ENCODE measurements at places on chromosomes 5 and 9.

DNA sequence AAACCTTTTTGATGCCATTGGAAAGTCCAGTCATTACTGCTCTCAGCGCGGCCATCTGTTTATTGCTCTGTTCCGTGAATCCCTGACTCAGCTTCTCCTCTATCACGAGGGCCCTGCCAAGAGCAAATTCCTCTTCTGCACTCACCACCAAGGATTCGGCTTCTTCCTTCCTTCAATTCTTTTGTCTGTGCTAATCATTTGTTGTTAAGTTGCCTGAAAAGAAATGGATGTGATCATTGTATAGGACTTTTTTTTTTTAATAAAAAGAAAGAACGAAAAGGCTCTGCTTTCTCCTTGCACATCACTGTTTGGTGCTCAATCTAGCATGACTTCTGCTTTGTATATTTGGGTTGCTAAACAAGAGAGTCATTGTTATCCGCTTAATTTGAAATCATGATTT lies 128.7 kb upstream of the PIK3R1 start:
- no peaks in the 10 kb centered on the region for H3K36me3 ChIP-seq
- H3K27me3 ChIP-seq: peaks cover 2% of the 10 kb centered on the region
- H3K4me3 ChIP-seq: no peak overlapping the region
- no peak overlapping the region for H3K27ac ChIP-seq

- H3K4me1 ChIP-seq: no peaks in the 10 kb centered on the region
- DNase-seq: no peak
- no peaks in the 10 kb centered on the region for H3K27me3 ChIP-seq
- H3K27ac ChIP-seq: no peak overlapping the region
Observed at GRCh38 chr5:27463446-27464149, 425.2 kb upstream of the CDH9 start.

- H3K4me1 ChIP-seq: peaks cover 96% of the 10 kb centered on the region
- no peaks in the 10 kb centered on the region for H3K27me3 ChIP-seq
- no peak for DNase-seq
- peaks cover 6% of the 10 kb centered on the region for H3K36me3 ChIP-seq
Observed at GRCh38 chr5:119339965-119340364, 15.9 kb upstream of the TNFAIP8 start.

DNA sequence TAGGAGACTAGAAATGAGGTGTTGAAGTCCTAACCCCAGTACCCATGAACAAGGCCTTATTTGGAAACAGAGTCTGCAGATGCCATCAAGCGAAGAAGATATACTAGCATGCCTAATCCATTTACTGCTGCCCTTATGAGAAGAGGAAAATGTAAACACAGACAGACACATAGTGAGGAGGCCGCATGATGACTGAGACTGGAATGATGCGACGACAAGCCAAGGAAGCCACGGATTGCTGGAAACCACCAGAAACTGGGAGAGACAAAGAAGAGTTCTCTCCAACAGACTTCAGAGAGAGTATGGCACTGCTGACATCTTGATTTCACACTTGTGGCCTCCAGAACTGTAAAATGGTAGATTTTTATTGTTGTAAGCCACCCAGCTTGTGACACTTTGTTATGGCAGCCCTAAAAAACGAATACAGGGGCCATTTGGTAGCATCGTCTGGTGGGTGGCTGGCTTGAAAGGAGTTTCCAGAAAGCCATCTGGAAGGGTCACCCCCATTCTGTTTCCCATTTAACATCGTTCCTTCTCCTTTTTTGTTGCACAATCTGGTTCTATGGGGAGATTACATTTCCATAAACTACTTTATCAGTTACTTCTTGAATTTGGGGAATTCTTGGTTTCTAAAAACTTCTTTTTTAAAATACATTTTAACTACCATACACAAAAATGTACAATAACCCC lies 193.1 kb downstream of the HSD17B3 start:
- peaks cover 9% of the 10 kb centered on the region for H3K27me3 ChIP-seq
- no peak overlapping the region for H3K4me3 ChIP-seq
- H3K4me1 ChIP-seq: no peaks in the 10 kb centered on the region
- DNase-seq: no peak
- H3K36me3 ChIP-seq: no peaks in the 10 kb centered on the region

DNA sequence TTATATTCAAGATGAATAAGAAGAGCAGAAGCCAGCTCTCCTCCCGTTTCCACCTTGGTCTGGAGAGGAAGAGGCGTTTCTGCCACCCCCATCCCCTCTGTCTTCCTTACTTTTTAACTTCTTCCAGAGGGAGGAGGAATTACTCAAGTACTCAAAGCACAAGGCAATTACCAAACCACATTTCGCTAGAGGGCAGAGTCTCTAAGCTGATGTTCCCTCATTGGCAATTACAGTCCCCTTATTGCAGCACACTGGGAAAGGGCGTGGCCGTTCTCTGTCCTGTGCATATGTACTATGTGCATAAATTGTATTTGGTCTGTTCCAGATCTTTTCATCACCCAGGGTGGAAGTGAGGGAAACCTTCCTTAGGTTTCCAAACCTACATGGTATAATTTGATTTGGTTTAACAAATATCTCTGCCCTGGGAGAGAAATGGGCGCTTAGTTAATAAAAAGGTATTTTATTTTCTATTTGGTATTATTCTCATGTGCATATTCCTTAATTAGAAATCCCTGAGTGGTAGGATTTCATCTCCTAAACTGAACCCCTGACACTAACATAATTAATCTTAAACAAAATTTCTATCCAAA lies 29.8 kb upstream of the ALDOB start:
- H3K27me3 ChIP-seq: peaks cover 15% of the 10 kb centered on the region
- no peak for DNase-seq
- no peaks in the 10 kb centered on the region for H3K36me3 ChIP-seq
- H3K27ac ChIP-seq: no peak overlapping the region
- H3K4me3 ChIP-seq: no peak overlapping the region
- no peaks in the 10 kb centered on the region for H3K4me1 ChIP-seq

DNA sequence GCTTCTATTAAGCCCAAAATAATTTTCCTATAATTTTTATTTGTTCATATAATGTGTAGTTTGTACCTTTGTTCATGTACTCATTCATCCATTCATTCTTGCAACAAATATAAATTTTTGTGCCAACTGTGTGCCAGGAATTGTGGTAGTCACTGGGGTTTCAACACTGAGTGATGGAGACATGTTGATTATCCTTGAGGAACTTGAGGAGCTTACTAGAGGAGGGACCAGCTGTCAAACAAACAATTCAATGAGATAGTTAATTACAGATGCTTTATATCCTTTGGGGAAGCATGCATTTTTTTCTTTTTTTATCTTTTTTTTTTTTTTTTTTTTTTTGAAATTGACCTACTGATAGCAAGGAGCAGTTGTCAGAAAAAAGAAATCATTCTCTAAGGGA lies 324.8 kb downstream of the GABRG2 start:
- no peak for DNase-seq
- no peaks in the 10 kb centered on the region for H3K27me3 ChIP-seq
- H3K4me1 ChIP-seq: no peaks in the 10 kb centered on the region
- H3K36me3 ChIP-seq: no peaks in the 10 kb centered on the region
- H3K27ac ChIP-seq: no peak overlapping the region

- no peak for DNase-seq
- no peak overlapping the region for H3K27ac ChIP-seq
- H3K4me1 ChIP-seq: no peaks in the 10 kb centered on the region
Observed at GRCh38 chr9:16352791-16353401, 517.6 kb downstream of the BNC2 start.

GRCh38 chr5:126884269-126884819 lies 107.4 kb downstream of the LMNB1 start:
- DNase-seq: no peak
- H3K27ac ChIP-seq: no peak overlapping the region
- H3K36me3 ChIP-seq: peaks cover 9% of the 10 kb centered on the region
- no peaks in the 10 kb centered on the region for H3K27me3 ChIP-seq
- no peak overlapping the region for H3K4me3 ChIP-seq
- H3K4me1 ChIP-seq: no peaks in the 10 kb centered on the region

DNA sequence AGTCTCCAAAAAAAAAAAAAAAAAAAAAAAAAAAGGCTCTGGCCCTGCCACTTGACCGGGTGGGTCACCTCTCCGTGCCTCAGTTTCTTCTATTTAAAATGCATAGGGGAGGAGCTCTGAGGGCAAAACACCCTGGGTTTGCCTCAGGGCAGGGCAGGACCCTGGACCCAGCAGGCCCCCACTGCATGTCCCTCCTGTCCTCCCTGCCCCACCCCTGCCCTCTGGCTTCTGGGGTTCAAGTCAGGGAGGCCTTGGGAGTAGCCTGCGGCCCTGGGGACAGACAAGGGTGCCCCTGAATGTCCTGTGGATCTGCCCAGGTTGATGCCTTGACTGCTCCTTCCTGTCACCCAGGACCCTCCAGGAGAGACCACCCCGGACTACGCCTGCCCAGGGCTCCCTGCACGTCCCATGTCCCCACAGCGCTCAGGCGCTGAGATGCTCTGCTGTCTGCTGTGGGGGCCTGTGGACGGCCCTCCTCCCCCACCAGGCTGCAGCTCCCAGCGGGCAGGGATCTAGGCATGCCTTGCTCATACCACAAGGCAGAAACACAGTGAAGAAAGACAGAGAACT lies 35.4 kb downstream of the ADAMTS2 start:
- H3K4me3 ChIP-seq: no peak overlapping the region
- no peaks in the 10 kb centered on the region for H3K36me3 ChIP-seq
- no peak overlapping the region for H3K27ac ChIP-seq
- DNase-seq: no peak
- no peaks in the 10 kb centered on the region for H3K4me1 ChIP-seq
- peaks cover 3% of the 10 kb centered on the region for H3K27me3 ChIP-seq

GRCh38 chr5:174794931-174795672 lies 70.7 kb downstream of the MSX2 start:
- no peak for DNase-seq
- no peaks in the 10 kb centered on the region for H3K36me3 ChIP-seq
- peaks cover 34% of the 10 kb centered on the region for H3K27me3 ChIP-seq
- H3K4me1 ChIP-seq: no peaks in the 10 kb centered on the region

- no peak for DNase-seq
- no peak overlapping the region for H3K27ac ChIP-seq
- H3K4me1 ChIP-seq: no peaks in the 10 kb centered on the region
Observed at GRCh38 chr5:90308787-90309585, 100.6 kb downstream of the CETN3 start.

GRCh38 chr9:6413365-6414246 lies 607 bp downstream of the UHRF2 start:
- H3K27me3 ChIP-seq: no peaks in the 10 kb centered on the region
- no peak for DNase-seq
- H3K4me3 ChIP-seq: peak overlapping the region; percentile 82
- peaks cover 20% of the 10 kb centered on the region for H3K36me3 ChIP-seq
- peak overlapping the region; percentile 82 for H3K27ac ChIP-seq
- peaks cover 70% of the 10 kb centered on the region for H3K4me1 ChIP-seq

GRCh38 chr9:18935541-18935940 lies 97.5 kb downstream of the SAXO1 start:
- no peak overlapping the region for H3K4me3 ChIP-seq
- no peak overlapping the region for H3K27ac ChIP-seq
- no peaks in the 10 kb centered on the region for H3K4me1 ChIP-seq
- DNase-seq: no peak
- H3K36me3 ChIP-seq: no peaks in the 10 kb centered on the region

DNA sequence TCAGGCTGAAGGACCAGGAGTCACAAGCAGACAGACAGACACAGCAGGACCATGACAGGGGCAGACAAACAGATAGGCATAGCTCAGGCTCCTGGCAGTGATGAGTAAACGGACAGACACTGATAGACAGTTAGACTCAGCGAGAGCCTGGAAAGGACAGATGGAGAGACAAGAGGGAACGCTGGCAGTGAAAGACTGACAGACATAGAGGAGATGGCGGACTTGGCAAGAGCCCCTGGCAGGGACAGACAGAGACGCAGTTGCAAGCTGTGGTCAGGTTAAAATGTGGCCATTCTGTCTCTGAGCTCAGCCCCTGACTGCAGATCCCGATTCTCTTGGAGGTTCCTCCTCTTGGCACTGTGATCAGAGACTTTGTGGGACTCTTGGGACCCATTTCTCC lies 13.6 kb downstream of the CSF2 start:
- no peak overlapping the region for H3K27ac ChIP-seq
- no peak overlapping the region for H3K4me3 ChIP-seq
- H3K27me3 ChIP-seq: no peaks in the 10 kb centered on the region
- peaks cover 3% of the 10 kb centered on the region for H3K4me1 ChIP-seq
- no peaks in the 10 kb centered on the region for H3K36me3 ChIP-seq

Measured in activated B cell treated with CpG ODN at 0.5 μM for 24 hours (primary cell).